Natural killer cell (primary cell): ENCODE measurements at places on chromosomes 4 and X.

DNA sequence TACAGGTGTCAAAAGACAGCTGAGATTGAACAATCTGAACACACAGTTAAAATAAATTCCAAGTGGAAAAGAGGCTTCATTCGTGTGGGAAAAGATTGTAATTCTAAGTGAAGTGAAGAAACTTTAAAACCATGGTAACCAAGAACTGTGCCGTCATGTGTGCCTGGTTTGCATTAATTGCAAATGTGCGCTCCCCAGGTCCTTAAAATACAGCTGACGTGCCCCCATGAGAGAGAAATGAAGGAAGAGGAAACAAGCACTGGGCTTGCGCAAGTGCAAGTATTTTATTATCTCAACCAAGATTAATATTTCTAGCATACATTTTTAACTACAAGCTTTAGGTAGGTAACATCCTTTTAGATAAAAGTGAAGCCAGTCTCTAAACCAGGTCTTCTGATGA is 92.5 kb downstream of the PARM1 start:
- DNase-seq = no peak

- no peak for DNase-seq
Observed at GRCh38 chr4:95627024-95627605, 78.3 kb upstream of the UNC5C start.

GRCh38 chr4:67933038-67933437 is 30.3 kb downstream of the TMPRSS11A start:
- no peak for DNase-seq

DNA sequence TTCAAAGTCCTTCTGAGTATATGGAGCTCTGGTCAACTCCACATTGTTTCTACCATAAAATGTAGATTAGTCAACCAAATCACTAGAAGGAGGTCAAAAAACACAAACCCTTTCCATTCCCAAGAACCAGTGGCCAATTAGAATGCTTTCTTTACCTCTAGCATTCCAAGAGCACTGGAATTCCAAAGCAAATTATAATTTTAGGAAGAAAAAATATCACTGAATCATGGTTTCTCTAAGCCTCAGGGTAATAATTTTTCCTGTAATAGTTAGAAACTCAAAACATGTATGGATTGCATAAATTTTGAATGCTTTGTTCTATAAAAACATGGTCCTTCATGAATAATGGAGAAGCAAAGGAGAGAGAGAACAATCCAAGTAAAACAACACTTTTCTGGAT is 39.5 kb downstream of the LEF1 start:
- DNase-seq = no peak

GRCh38 chrX:29148511-29148910 is 561.3 kb downstream of the IL1RAPL1 start:
- no peak for DNase-seq

GRCh38 chrX:110226931-110227330 is 91.0 kb downstream of the AMMECR1 start:
- DNase-seq = no peak

DNA sequence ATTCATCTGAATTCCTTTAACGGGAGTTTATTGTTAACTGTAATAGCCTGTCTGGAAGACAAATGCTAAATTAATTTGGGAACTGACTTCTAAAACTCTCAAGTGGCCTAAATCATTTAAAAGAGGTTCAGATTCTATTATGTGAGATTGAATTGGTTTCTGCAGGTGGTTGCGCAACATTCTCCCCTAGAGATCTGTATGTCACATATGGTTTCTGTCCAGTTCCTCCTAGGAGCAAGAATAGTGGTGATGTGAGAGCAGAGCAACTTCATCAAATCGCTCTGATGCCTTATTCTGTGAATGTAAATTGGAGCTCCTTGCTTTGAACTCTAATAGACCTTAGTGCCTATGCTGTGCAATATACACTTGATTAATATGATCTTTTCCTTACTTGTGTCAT is 144.6 kb upstream of the GPR101 start:
- no peak for DNase-seq

- DNase-seq = no peak
Observed at GRCh38 chrX:31921236-31921635, 849.4 kb upstream of the FTHL17 start.

GRCh38 chr4:22625311-22625710 is 67.4 kb upstream of the GBA3 start:
- no peak for DNase-seq

DNA sequence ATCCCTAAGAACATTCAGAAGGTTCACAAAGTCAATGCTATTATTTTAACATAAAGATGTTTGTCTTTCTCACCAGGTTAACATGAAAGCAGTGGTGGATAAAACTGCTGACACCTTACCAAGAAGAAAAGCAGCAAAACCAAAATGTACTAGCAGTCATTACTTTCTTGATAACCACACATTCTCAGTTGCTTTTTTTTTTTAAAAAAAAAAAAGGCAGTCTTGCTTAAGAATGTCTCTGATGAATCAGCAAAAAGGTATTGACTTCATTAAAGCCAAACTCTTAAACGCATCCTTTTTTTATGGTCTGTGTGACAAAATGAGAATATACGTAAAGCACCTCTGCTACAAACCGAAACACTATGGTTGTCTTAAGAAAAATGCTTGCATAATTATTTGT is 31.9 kb downstream of the CDKL2 start:
- DNase-seq = no peak

DNA sequence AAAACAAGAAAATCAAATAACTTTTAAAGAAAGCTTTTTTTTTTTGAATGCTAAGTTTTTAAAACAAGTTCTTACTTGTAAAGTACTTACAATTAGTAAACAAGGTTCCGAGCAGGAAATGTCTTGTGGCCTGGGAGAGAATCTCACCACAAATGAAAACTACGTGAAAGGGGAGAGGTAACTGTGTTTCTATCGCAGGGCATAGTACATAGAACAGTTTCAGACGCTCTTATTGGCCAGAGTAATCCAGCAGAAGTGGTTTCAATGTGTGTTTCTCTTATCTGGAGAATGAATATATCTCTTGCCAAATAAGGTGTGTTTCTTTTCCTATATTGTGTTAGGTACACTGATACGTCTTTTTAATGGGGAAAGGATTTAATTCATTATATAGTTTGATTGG is at the start of gene PLAC8:
PLAC8 (minus strand) TSS at position 154 of the 400 bp plus-strand sequence. CDS start 6,808 bp downstream, outside the sequence.
- peak; percentile 86 for DNase-seq

- DNase-seq = no peak
Observed at GRCh38 chr4:45370408-45370807, 644.1 kb upstream of the GNPDA2 start.

DNA sequence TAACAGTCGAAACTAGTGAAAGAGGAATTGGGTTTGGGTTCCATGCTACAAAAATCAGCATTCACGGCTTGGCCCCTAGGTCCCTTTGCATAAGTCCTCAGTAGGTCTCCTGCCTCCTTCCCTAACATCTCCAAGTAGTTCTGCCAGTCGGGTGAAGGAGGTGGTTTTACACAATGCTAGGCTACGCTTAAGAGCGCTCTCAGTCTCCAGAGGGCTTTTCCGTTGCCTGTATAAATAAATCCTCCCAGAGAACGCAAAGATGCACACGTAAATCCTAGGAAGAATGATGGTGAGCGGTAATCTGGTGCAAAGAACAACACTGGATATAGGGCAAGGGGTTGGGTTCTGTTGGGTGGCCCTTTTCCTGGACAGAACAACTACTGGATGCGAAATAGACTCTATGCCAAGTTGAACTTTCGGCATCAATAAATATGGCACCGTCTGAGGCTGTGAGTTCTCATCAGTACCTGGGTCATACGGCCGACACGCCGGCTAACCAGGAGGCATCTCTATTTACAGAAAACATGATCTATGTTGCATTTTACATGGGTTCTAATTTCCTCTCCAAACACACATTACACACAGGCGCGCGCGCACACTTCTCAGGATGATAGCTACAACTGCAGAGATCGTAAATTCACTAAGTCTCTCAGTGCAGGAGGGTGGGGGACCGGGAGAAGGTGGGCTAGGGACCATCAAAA is 1.3 kb downstream of the CAMK2D start:
- DNase-seq = peak; percentile 62

- DNase-seq = no peak
Observed at GRCh38 chr4:140738139-140738538, 18.0 kb downstream of the TBC1D9 start.

DNA sequence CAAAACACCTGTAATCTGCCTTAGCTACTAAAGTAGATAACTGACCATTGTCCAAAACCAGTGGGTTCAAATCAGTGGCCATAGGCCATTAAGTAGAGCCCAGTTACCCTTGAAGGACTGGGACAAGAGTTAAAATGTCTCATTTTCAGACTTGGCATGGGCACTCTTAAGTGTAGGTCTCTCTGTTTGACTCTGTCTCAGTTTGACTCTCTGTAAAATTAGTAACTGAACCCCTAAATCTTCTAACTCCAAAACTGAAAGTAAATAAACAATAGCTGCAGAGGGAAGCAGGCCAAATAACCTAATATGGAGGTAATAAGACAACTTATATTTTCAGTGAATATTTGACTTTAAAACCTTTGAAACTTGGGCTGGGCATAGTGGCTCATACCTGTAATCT is 89.1 kb downstream of the SLC16A2 start:
- DNase-seq = no peak

DNA sequence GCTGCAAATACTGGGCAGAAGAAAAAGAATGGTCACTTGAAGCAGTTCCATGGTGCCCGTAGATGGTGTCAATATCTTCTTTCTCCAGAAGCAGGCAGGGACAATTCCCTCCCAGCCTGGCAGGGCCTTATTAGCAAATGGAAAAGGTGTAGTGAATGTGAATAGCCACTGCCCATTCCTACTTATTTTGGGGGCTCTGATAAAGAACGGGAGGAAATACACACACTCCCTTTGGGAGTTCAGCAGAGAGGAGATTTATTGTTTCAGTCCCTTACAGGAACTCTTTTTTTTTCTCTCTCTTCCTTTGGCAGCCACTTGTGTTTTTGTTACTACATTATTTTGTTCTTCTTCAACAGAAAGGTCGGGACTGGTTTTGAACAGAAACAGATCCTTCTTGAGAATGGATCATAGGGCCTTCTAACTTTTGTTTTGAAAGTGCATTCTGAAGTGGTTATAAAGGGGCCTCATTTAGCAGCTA is at the start of gene EMCN:
EMCN (minus strand) TSS at position 159 of the 478 bp plus-strand sequence; CDS start at position 51, 108 bp downstream.
- no peak for DNase-seq
